ENCODE measurements at places on chromosomes 16 and 17.

- no peak for DNase-seq
These were observed 97.6 kb upstream of the HLF start for GRCh38 chr17:55167024-55167725.

GRCh38 chr16:50442221-50442620 is 73.4 kb upstream of the BRD7 start:
- DNase-seq = no peak

- no peak for DNase-seq
These were observed 10.6 kb downstream of the SLC16A3 start for GRCh38 chr17:82239401-82239925.

GRCh38 chr16:16861546-16861945 is 482.6 kb downstream of the NPIPA7 start:
- peak; percentile 60 for DNase-seq
